ENCODE measurements at places on chromosomes 7 and 10. TPM values are rescaled to one million over a fixed set of nuclear protein-coding genes. Genes with fewer than 3 reads are reported as not detected.

DNA sequence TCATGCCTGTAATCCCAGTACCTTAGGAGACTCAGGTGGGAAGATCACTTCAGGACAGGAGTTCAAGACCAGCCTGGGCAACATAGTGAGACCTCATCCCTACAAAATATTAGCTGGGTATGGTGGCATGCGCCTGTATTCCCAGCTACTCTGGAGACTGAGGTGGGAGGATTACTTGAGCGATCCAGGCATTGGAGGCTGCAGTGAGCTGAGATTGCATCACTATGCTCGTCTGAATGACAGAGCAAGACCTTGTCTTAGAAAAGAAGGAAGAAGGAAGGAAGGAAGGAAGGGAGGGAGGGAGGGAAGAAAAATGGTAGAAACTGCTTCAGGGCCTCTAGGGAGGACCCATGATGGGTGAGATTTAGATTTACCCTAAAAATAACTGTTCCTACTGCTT is 112.3 kb downstream of the SPDYE5 start:
- no peak for DNase-seq

The ELN gene
- polyA plus RNA-seq = 54.4 TPM

DNA sequence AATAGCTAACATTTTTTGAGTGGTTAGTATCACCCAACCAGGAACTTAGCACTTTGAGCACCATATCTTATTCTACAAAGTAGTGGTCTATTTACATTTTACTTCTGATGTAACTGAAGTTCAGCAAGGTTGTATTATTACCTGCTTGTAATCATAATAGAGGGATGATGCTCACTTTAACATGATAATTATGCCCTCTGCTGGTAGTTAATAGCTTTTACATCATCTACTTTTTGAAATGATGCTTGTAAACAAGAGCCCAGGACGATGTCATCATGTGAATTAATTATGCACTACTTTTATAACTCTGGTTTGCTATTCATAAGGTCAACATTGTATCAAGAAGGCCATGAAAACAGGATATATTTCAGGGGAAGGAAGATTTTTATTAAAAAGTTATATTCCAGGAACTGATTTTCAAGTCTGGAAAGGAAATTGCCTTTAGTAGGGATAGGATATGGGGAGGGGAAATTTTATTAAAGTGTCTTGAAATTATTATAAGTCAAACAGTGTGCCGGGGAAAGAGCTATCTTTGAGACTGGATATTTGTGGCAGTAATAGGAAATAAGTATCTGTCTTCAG is 80.3 kb upstream of the SCIN start:
- no peak for DNase-seq

DNA sequence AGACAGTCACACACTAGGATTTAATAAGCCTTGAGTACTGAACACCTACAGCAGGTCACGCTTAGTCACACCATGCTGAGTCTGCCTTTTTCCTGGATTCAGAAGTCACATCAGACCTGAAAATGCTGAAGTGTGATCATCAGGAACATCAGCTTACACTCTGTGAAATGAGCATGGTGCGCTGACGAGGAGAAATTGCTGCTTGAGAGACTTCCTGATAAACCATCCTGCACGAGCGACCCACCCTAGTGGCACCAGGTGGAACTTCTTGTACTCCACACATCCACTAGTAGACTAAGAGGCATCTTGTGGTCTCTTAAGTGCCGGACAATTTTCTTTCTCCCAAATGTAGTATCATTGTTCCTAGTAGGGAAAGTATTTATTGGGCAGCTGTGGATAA is 51.8 kb upstream of the MRLN start:
- no peak for DNase-seq

GRCh38 chr7:90384433-90384832 is 18.8 kb upstream of the CLDN12 start:
- DNase-seq = no peak

DNA sequence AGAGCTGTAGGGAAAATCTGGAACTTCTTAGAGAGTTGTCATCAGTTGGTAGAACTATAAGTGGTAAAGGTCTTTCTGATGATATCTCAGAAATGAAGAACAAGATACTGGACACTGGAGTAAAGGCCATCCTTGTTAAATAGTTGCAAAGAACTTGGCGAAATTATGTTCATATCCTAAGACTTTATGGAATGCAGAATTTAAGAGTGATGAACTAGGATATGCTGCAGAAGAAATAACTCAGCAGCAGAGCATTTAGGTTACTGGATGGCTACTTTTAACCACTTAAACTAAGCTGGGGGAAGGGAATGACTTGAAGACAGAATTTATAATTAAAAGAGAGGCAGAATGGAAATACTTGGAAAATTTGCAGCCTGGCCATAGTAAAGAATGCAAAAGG is 23.7 kb downstream of the PTEN start:
- DNase-seq = no peak

GRCh38 chr10:50946991-50947781 is 61.8 kb upstream of the A1CF start:
- peak; percentile 5 for DNase-seq

The HIBADH gene
- 54.2 TPM for polyA plus RNA-seq

DNA sequence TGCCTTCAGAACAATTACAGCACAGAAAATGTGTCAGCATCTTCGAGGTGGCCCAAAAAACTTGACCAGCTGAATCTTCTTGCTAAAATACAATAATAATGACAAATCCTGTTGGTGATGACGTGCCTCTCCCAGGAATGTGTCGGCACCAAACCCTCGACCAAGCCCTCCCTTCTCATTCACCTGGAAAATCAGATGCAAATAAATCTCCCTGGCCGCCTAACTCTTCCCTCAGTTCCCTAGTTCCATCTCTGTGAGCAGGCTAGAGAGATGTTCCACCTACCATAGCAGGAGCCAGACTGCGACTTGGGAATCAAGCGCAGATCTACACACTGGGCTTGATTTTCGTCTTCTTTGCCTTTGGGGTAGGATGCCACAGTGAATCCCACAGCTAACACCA is 4.1 kb downstream of the PRSS1 start:
- no peak for DNase-seq

GRCh38 chr7:48207155-48207675 is 36.0 kb downstream of the ABCA13 start:
- no peak for DNase-seq

DNA sequence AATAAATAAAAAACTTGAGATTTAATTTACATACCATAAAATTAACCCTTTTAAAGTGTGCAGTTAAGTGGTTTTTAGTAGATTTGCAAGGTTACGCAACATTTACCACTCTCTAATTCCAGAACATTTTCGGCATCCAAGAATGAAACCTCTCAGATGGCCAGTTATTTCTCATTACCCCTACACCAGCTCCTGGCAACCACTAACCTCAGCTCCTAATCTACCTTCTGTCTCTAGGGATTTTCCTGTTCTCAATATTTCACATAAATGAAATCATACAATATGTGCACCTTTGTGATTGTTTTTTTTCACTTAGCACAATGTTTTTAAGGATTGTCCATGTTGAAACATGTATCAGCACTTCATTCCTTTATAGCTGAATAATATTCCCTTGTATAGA is 45.1 kb downstream of the INPP5F start:
- no peak for DNase-seq

The RTKN2 gene
- 5.7 TPM for polyA plus RNA-seq

The STOX1 gene
- polyA plus RNA-seq = 5.8 TPM

- DNase-seq = no peak
These were observed 11.0 kb downstream of the ZNF862 start for GRCh38 chr7:149849174-149849573.

DNA sequence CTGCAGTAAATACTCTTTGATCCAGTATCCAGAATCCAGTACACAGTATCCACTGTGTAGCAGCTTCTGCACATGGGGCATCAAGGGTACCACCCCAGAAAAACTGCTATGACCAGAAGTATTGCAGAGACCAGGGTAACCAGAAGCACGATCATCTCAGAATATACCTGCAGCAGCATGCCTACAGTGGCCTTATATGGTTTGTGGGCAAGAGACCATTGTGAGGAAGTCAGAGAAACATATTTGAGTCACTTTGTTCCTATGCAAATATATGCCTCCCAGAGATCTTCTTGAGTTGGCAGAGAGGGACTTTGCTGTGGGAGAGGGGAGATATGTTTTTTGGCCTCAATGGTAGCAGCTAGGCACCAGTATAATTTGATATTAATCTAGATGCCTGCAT is 206.4 kb upstream of the LRRTM3 start:
- no peak for DNase-seq

GRCh38 chr7:80699045-80699638 is 60.7 kb downstream of the CD36 start:
- peak; percentile 28 for DNase-seq

The INA gene
- 16.9 TPM for polyA plus RNA-seq

DNA sequence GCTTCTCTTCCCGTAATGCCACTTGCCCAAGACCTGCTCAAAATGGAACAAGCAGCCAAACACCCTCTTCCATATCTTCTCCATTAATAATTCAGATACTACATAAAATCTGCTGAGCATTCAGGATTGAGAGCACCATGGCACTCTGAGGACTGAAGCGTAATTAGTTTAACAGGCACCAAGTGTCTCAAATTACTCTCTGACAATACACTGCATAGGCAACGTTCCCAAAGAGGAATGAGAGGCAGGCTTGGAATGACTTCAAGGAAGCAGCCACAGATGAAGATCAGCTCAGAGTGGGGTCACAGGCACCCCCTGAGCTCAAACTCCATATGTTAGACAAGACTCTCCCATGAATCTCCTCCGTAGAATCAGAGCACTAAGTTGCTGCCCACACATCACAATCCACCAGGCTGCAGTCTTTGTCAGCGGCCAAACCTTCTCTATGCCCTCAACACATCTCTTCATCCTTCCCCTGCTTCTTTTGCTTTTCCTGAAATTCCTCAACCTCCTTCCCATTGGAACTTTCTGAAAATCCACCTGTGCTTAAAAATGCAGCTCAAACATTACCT is 4.7 kb upstream of the ABLIM1 start:
- no peak for DNase-seq

The TSPAN15 gene
- 37.9 TPM for polyA plus RNA-seq

DNA sequence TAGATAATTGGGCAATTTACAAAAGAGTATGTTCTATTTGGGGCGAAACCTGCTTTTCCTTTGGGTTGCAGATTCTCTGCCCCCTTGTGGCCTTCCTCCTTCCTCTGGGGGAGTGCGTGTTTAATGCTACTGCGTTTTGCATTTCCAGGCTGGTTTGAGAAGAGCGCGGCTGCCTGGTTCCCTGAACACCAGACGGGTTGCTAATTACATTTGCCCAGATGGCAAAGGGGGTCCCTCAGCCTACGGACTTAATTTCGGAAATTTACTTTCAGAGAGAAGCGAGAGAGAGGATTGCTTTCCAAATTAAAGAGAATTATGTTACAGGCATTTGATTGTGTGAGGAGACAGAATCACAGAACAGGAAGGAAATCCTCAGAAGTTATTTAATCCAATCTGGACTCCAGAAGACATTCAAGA is 91.9 kb upstream of the JAZF1 start:
- DNase-seq = peak; percentile 12

Data from large intestine (tissue), 12 donors.